ENCODE measurements at places on chromosomes 6 and 20.
A peak's percentile ranks its signal among the peaks of the same experiment; 100 is the strongest.

DNA sequence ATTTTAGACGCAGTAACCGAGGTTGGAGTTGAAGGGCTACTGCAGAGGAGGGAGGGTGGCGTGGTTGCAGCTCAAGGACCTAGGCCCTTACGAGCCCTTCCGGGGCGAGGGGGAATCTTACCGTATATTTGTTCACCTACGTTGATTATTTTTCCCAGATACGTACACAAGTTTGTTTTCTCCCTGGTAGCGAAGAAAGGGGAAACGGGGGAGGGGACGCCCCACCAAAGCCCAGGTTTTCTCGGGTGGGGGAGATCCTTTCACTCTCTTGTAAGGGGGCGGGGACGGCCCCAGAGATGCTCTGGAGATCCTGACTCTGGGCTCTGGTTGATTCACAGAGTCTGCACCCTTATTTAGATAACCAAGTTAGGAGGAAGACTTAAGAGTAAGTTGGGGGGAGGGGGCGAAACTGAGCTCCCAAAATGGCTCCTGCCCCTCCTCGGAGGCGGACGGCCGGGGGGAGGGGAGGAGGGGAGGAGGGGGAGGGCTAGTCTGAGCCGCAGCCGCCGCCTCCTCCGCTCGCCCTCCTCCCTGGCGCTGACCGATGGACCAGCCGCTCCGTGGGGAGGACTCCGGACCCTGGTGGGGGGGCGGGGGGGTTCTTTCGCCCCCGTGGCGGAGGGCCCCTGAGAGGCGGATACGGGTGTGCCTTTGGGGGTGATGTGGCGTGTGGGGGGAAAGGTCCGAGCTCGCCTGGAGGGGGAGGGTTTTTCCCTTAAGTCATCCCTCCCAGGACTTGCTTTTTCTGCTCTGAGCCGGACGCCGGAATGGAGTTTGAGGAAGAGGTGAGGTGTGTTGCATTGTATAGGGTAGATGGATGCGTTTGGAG is 2.2 kb downstream of the BRD2 start:
- DNase-seq = peak; percentile 78

- no peak for DNase-seq
Measured at GRCh38 chr6:34657307-34657978, 39.1 kb downstream of the ILRUN start.

DNA sequence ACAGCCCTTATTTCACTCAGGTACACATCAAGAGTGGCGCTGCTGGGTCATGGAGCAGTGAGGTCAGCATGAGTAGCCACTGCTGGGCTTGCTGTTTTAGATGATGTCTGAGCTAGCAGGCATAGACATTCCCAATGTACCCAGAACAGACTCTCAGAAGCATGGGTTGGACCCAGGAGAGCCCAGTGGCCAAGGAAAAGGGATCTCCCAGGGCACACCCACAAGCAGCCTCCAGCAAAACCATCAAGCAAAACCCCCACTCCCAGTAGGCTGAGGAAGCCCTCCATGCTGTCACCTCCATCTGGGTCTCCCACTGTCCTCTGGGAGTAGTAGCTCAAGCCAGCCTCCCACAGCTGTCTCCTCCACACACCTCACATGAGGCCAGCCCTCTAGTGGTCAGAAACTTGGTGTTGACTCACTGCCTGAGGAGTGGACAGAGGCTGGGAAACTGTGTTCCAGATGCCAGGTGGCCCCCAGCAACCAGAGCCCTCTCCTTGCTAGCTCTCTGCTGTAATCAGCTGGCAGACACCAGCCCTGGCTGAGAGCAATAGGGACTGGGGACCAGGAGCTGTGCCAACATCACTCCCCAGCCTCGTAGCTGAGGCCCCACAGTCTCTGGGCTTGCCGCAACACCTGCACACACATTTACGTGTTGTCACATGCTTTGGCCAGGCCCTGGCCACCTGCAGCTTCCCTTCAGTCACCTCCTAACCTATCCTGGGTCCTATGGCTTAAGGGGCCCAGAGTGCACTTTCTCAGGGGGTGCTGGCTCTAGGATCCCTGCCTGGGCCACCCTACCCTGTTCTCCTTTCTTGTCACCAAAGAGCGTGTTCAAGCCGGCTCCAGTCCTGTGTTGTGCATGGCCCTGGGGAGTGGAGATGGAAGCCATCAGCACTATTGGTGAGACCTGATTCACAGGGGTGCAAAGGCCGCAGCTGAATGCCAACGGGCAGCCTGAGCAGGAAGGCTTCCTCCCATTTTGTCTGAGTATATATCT is 1.9 kb upstream of the AP5S1 start:
- DNase-seq = peak; percentile 51

- DNase-seq = no peak
Measured at GRCh38 chr6:23448281-23448680, 677.7 kb upstream of the NRSN1 start.

GRCh38 chr6:108944707-108945680 is 96.8 kb downstream of the ARMC2 start:
- DNase-seq = no peak

DNA sequence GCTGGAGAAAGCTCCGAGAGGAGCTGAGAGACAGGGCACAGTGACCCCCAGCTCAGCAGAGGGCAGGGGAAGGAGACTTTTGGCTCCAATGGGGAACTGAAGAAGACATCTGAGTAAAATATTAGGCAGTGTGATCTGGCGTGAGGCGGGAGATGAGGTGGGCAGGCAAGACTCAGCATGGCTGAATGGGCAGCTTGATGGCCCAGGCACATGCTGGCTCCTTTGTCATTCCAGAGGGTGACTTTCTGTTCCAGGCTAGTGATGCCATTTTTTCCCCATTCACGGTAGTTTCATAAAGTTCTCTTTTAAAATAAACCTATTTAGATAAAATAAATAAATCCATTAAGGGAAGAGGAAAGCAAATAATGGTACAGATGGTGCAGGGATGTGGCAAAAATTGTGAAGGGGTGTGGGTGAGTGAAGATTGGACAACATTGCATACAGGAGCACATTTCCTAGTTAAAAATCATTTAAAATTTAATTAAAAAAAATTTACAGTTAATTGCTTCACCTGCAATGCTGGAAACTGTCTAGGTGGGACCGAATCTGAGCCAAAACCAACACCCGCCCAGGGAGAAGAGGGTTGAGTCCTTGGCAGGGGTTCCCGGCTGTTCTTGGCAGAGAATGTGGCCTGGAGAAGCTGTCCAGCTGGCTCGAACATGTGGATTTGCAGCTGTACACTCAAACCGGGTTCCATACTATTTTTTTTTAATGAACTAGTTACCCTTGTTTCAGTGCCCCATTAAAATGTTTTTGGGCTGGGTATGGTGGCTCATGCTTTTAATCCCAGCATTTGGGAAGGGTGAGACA is 41.7 kb upstream of the PRELID3B start:
- no peak for DNase-seq

DNA sequence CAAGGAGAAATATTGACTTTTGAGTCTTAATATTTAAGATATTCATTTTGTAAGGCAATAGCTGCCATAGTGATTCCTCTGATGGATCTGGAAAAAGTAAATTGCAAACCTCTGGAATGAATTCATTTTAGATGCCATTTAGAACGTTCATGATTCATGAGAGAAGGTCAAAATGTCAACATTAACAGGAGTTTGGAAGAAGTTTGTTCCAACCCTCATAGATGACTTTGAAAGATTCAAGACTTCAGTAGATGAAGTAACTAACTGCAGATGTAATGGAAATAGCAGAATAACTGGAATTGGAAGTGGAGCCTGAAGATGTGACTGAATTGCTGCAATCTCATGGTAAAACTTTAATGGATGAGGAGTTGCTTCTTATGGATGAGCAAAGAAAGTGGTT is 100.9 kb upstream of the CCN2 start:
- DNase-seq = no peak

- peak; percentile 84 for DNase-seq
Measured at GRCh38 chr20:31722257-31723068, at the start of gene BCL2L1. Gene BCL2L1 (minus strand): TSS chr20:31722868. CDS start chr20:31722218, 650 bp downstream.

- peak; percentile 54 for DNase-seq
Measured at GRCh38 chr20:47620808-47621805, 119.4 kb downstream of the NCOA3 start.

GRCh38 chr20:63475209-63475608 is 2.8 kb upstream of the KCNQ2 start:
- DNase-seq = no peak

DNA sequence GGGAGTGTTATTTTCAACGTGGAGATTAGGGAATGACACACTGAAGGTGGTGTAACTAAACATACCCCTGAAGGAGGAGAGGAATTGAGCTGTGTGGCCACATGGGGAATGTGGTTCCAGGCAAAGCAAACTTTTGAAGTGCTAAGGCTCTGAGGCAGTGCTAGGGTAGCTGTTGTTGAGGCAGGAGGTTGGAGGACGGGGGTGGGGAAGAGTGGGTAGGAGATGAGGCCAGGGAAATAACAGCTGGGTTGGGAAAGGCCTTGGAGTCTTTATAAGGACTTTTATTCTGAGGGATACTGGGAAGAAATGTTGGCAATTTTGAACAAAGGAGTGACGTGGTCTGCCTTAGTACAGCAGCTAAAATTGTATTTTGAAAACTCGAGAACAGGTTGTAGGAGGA is 13.0 kb downstream of the RPRD1B start:
- DNase-seq = no peak

DNA sequence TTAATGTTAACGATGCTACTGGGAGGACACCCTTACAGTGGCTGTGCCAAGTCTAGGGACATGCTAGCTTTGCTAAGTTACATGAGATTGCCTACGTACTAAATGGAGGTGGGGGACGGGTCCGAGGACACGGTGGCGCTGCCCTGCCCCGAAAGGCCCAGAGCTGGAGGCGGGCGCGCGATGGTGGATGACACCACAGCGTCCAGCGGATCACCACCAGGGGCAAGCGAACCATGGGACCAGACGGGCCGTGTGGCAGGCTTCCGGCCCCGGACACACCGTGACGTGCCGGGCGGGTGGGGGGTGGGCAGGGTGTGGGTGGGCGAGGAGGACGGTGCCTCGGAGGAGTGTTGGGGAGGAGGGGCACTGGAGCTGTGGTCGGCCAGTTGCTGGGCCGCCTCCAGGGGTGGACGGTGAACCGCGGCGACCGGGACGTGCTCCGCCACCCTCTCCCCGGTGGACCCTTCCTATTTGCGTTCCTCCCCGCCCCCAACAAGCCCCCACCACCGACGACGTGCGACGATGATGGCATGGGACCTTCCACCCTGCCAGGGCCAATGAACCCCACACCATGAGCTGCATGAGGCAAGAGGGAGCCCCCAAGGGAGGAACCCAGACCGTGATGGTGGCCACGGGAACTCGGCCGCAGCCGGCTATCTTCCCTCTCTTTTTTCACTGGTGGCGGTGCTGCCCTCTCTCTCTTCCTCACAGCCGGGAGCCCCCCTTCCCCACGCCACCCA is 773.3 kb upstream of the DEFB115 start:
- no peak for DNase-seq

- no peak for DNase-seq
Measured at GRCh38 chr6:38168699-38169098, 349.2 kb downstream of the ZFAND3 start.
